ENCODE measurements at places on chromosomes 13 and 19.

GRCh38 chr13:95060014-95060519, 241.2 kb downstream of the ABCC4 start:
- no peak for DNase-seq

DNA sequence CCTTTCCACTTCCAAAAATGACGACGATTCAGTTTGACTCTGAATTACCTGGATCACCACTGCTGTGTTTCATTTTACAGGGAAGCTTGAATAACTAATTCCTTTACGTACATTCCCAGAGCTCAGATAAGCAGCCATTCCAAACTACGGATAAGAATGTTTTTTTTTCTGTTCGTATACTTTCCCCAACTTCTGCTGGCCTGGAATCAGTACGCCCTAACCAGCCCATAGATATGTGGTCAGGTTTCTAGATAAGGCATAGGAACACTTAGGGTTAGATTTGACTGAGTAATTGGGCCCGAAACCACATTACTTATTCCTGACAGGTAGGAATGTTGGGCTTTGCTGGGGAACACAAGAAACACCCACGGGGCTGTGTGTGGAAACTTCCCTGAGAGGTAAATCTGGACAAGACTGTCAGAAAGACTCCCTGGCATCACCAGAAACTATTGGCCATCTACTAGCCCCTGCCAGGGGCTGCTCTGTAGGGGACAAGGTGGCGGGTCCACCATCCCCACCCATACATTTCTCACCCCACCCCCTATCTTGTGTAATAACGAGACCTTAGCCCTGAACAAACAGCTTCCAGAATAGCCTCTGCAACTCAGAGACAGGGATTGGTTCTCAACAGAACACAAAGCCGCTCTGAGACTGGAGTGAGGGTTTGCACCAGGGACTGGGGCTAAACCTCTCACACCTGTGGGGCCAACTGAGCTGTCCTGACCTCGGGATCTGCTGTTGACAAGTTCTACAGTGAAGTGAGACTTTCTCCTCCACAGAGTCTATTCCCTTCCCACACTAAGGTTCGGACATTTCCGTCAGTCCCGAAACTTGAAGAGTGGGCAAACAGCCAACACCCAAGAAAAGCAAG, 15.6 kb downstream of the RHPN2 start:
- no peak for DNase-seq

DNA sequence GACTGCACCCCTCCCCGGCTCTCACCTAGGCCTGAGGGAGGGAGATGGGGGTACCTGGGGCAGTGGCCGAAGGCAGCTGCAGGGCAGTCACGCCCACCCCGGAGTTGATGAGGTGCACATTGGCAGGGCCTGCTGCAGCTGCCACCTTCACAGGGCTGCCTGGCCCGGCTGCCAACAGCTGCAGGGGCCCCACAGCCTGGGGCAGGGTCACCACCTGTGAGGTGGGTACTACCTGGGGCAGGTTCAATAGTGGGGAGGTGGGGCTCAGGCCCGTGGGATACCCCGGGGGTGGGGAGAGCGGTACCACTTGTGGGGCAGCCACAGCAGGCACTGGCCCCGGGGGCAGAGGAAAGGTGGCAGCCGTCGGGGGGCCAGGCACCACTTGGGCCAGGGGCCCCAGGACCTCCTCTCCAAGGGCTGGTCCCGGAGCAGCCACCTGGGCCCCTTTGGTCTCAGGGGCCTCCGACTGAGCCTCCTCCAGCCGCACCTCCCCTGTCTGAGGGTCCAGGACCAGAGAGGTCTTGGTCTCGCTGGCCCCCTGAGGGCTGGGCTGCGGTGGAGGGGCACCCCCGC, 2.7 kb downstream of the SIX5 start:
- no peak for DNase-seq

- DNase-seq, result no peak
Observed at GRCh38 chr19:44620667-44621066, 7.3 kb downstream of the IGSF23 start.

DNA sequence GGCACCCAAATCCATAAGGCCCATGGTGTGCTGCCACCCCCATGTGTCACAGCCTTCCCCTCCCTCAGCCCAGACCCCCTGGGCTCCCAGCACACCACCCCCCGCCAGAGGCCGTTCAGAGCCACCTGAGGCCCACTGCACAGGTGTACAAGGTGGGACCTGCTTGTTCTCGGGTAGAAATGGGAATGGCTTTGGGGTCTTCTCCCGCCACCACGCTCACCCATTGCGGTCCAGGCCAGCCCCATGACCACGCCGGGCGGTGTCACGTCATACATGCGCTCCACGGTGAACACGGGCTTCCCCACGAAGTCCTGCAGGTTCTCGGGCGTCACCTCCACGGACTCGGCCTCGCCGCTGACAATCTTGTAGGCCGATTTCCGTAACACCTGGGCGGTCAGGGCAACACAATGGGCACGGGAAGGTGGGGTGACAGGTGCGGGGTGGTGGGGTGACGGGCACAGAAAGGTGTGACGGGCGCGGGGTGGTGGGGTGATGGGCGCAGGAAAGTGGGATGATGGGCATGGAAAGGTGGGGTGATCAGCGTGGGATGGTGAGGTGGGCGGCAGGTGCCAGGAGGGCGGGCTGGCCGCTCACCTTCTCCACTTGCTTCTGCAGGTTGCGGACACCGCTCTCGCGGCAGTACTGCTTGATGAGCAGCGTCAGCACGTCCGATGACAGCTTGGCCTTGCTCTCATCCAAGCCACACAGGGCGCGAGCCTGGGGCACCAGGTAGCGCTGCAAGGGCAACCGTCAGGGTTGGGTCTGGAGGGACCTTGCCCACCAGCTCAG, 4.3 kb downstream of the RPL36 start:
- DNase-seq, result no peak

DNA sequence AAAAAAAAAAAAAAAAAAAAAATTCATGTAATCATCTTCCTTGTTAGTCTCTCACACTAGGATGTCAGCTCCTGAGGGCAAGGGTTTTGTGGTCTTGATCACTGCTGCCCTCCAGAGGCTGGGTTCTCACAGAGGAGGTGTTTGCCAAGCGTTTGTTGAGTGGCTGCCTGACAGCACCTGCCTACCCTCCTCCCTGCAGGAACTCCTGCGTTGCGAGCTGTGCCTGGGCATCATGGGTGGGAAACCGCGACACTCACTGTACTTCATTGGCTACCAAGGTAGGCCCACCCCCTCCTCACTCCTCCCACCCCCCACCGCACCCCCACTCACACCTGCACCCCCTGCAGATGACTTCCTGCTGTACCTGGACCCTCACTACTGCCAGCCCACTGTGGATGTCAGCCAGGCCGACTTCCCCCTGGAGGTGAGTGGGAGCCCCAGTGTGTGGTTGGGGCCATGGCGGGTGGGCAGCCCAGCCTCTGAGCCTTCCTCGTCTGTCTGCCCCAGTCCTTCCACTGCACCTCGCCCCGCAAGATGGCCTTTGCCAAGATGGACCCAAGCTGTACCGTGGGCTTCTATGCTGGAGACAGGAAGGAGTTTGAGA, 8.1 kb downstream of the ATG4D start:
- peak; percentile 47 for DNase-seq

DNA sequence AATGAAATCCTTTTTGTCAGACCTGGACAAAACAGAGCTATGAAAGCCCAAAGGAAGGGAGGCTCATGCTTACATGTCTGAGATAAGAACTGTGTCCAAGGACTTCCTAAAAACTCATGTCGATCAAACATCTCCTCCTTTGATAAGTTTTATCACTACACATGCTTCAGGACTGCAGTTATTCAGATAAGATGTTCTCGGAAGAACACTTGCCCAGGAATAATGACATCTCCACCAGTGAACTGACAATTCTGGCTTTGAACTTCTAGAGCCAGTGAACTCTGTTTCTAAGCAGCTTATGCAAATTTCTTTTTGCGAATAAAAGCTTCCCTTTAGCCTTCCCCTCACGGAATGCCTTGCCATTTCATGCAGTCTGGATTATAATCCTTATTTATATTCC, 561.6 kb downstream of the TBC1D4 start:
- no peak for DNase-seq

DNA sequence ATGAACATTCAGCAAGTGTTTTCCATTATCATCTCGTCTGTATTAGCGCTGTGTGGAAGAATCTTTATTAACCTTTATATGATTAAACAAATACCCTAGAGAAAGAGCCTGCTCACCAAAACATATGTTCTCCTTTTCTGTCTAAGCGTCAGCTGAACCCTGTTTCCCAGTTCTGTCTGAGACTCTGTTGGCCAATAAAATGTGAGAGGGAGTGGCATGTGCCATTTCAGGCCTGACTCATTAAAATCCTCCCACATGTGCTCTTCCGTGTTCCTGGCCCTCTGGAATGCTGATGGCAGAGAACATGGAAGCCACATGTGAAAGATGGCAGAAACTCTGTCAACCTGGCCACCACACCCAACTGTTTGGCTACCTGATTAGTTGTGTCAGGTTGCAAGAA, 181.9 kb upstream of the EDNRB start:
- no peak for DNase-seq

DNA sequence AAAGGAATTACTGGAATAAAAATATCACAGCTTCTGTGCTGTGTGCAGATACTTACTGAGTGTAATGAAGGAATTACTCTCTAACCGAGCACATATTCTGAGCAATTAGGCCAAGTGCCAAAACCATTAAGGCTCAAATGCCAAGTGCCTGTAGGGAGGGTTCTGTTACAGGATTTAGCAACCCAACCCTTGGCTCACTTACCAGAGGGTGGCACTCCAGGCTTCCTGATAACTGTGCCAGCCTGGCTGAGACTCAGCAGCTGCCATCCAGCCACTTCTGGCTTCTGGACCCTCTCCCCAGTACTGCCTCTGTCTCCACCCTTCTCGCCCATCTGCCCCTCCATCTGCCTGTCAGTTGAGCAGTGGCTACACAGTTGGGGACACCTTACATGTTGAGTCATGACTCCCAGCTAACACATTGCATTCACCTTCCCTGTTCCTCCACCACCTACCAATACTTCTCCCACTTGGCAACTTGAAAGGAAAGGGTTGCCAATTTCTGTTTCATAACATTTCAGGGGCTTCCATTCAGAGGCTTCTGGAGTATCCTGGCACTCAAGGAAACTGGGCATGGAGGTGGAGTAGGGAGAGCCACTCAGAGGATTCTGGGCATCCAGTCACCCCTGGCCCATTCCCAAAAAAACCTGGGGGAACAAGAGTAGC, 110.5 kb downstream of the COG6 start:
- DNase-seq, result peak; percentile 43

DNA sequence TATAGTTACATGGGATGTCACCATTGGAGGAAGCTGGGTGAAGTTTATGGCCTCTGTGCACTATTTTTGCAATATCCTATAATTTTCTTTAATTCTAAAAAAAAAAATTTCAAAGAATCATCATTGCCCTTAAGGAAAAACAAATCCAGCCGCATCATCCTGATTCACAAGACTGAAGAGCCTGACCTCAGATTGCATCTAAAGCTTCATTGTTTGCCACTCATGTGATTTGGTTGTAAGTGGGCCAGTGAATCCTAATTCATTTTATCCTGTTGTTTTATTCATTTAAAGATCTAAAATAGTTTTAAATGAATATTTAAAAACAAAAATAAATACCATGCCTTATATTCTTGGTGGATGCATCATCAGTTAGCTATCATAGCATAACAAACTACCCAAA, 504.5 kb downstream of the TBC1D4 start:
- no peak for DNase-seq

GRCh38 chr13:107216046-107216755, 648.3 kb upstream of the ARGLU1 start:
- no peak for DNase-seq

GRCh38 chr13:109251956-109252355, 534.4 kb downstream of the IRS2 start:
- no peak for DNase-seq

GRCh38 chr13:32390048-32390447, 37.9 kb downstream of the N4BP2L1 start:
- DNase-seq, result no peak

DNA sequence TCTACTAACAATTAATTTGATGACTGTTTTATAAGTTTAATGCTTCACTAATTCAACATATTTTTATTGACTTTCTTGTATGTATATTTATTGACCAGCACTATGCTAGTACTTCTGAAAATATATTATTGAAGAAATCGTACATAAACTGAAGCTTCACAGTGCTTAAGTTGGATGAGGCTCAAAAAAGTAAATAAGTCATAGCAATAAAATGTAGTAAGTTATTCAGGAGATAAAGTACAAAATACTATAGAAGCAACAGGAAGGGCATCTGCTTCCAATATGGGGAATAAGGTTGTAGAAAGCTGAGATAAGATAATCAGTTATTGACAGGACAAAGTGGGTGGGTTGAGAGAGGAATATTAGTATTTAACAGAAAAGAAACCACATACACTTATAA, 944.9 kb upstream of the MIR17HG start:
- no peak for DNase-seq

- DNase-seq, result no peak
Observed at GRCh38 chr13:34738254-34738992, 203.6 kb upstream of the NBEA start.

DNA sequence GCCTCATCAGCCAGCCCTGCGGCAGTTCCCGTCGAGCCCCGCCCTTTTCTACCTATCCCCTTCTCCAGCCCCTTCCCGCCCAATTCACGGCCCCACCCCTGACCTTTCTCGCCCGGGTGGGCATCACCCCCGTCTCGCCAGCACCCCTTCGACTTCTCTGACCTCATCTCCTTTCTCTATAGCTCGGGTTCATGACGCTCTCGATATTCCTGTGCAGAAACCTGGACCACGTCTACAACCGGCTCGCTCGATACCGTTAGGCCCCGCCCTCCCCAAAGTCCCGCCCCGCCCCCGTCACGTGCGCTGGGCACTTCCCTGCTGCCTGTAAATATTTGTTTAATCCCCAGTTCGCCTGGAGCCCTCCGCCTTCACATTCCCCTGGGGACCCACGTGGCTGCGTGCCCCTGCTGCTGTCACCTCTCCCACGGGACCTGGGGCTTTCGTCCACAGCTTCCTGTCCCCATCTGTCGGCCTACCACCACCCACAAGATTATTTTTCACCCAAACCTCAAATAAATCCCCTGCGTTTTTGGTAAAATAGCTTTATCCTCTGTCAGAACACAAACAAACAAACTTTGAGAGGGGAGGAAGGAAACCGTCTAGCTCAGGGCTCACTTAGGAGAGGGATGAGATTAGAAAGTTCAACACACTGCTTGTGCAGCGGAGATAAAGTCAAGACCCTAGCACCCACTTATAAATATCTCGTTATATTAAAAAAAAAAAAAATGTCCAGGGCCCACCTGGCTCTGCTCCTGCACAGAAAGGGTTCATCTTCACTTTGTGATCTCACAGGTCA, 5.1 kb downstream of the CD37 start:
- DNase-seq, result no peak

- DNase-seq, result peak; percentile 51
Observed at GRCh38 chr19:41792513-41793413, 3.6 kb upstream of the CEACAM3 start.

Data from stimulated activated CD4-positive, alpha-beta T cell treated with anti-CD3 and anti-CD28 coated beads, Interleukin-4, amount 100 ng/mL, for 24 hours (primary cell).